Sigmoid colon (tissue), 7 donors: ENCODE measurements at places on chromosomes 6 and 20. TPM values are rescaled to one million over a fixed set of nuclear protein-coding genes. Genes with fewer than 3 reads are reported as not detected.

TSPO2 gene
- not detected for total RNA-seq

FLRT3 gene
- 9.6 TPM for total RNA-seq

SRXN1 gene
- total RNA-seq: 28.5 TPM

FAM217A gene
- total RNA-seq: not detected

LY6G5C gene
- 1.1 TPM for total RNA-seq
